ENCODE measurements at places on chromosomes 16 and 17.

GRCh38 chr17:77666462-77666861 is 292.0 kb upstream of the TNRC6C start:
- DNase-seq, result no peak

DNA sequence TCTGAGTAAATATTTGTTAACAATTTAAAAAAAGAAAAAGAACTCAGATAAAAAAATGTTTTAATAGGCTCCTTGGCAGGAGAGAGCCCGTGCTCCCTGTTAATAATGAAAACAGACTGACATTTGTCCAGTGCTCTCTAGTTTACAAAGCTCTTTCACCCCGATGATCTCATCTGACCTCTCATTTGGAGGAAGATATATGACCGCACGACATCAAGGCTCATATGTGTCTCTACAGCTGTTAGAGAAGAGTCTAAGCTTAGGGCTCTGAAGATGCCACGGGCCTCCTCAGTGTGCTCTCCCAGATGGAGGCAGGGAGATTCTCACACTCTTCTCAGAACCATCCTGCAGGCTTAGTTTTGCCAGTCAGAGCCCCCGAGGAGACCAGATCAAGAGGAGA is 280.8 kb upstream of the IRX5 start:
- DNase-seq, result no peak

GRCh38 chr17:61235827-61236197 is 163.8 kb upstream of the TBX2 start:
- no peak for DNase-seq

DNA sequence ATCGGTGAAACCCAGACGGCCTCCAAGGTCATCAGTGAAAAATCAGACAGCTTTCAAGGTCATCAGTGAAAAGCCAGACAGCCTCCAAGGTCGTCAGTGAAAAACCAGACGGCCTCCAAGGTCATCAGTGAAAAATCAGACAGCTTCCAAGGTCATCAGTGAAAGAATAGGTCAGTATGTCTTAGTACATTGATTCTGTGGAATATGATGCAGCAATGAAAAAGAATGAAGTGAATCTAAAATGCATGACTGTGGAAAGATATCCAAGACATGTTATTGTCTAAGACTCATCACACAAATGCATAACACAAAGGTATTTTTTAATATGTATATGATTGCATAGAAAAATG is 72.5 kb downstream of the CMIP start:
- no peak for DNase-seq

GRCh38 chr16:3485097-3485745 is 10.1 kb downstream of the C16orf90 start:
- DNase-seq, result no peak

- no peak for DNase-seq
Measured at GRCh38 chr16:26736084-26736483, 330.6 kb upstream of the C16orf82 start.

- no peak for DNase-seq
Measured at GRCh38 chr17:82000803-82001570, 21.7 kb downstream of the CENPX start.

- DNase-seq, result no peak
Measured at GRCh38 chr16:73426433-73427160, 378.7 kb upstream of the ZFHX3 start.

DNA sequence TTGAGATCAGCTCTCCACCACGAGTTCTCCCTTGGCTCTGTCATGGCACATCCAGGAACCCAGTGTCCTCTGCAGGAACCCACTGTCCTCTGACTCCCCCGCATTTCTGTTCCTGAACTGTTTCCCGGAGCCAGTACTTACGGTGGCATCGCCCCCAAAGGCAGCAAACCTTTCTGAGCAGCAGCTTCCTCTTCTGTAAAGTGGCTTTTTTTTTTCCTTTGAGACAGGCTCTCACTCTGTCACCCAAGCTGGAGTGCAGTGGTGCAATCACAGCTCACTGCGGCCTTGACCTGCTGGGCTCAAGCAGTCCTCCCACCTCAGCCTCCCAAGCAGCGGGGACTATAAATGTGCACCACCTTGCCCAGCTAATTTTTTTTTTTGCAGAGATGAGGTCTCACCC is 32.2 kb downstream of the NAGPA start:
- DNase-seq, result no peak

DNA sequence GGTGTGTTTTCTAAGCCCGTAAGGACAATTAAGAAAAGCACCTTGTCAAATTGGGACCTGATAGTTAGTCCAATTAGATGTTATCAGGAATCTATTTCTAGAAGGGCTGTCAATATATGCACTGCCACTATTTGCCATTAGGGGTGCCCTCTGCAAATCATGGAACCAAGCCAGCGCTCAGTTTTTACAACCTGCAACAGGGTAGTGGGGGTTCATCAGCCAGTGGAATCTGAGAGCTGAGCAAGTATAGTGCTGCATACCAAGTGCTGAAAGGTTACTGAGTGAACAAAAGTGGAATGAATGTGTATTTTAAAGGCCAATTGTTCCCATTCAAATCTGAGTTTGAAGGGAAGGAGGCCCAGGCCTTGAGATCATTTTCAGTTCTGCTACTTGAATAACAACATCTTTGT is 10.4 kb downstream of the PRR11 start:
- no peak for DNase-seq

DNA sequence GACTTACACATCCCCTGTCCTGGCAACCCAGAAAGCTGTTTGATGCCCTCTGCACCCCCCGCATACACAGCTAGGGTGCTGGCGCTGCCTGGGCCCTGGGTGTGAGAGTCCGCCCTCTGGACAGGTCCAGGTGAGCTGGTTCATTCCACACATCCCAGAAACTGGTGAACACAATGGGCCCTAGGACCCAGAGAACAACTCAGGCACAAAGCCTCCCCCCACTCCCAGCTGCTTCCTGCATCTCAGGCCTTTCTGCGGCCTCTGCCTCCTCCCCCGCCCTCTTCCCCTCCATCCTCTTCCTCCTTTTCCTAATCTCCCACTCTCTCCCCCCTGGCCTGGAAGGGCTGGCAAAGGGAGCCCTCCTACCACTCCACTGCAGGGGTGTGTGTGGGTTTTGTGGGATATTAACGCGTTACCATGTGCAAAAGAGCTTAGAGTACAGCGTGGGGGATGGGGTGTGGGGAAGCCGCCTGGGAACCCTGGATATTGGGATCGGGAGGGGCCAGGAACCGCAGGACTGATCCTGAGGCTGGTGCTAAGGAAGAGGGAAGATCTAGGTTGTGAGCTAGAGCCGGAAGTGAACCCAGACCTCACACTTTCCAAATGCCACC is 1.6 kb upstream of the PPP1R9B start:
- DNase-seq, result no peak

- no peak for DNase-seq
Measured at GRCh38 chr16:66324815-66325515, 41.5 kb upstream of the CDH5 start.

GRCh38 chr16:49503256-49504022 is 129.8 kb downstream of the C16orf78 start:
- DNase-seq, result no peak

DNA sequence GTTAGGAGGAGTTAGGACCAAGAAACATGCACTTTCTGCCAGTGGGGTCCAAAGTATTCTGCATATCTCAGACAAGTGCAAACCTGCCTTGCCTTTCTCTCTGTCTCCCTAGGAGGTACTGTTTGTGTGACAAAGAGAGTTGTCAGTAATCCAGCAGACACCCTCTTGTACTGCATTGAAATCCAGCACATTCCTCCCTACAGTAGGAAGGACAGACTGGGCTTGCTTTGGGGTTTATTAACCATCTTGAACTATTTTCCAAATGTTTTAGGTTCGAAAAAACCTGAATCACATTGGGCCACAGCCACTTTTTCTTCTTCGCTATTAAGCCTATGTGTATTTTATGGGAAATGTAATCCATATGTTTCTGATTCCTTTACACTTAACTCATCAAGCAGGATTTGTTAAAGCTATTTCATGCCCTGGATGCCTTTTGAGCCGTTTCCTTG is 204.2 kb upstream of the KCNJ16 start:
- DNase-seq, result peak; percentile 49

DNA sequence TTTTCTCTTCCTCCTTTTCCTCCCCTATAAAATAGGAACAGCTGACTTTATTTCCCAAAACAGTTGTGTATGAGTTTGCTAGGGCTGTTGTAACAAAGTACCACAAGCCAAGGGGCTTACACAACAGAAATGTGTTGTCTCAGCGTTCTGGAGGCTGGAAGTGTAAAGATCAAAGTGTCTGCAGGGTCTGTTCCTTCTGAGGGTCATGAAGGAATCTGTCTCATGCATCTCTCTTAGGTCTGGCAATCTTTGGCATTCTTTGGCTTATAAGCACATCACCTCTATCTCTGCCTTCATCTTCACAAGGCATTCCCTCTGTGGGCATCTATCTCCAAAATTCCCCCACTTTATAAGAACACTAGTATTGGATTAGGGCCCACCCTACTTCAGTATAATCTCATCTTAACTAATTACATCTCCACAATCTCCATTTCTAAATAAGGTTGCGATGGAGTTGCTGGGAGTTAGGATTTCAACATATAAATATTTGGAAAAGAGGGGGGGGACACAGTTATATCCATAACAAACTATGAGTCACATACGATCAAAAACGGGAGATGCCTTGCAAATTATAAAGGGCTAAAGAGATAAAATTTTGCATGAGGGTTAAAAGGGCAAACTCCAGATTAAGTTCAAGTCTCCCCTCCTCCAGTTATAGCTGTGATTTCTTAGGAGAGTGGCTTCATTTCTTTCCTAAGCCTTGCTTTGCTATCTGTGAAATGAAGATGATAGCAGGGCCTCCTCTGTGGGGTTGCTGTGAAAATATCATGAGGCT is 109.7 kb downstream of the VAT1L start:
- DNase-seq, result no peak

DNA sequence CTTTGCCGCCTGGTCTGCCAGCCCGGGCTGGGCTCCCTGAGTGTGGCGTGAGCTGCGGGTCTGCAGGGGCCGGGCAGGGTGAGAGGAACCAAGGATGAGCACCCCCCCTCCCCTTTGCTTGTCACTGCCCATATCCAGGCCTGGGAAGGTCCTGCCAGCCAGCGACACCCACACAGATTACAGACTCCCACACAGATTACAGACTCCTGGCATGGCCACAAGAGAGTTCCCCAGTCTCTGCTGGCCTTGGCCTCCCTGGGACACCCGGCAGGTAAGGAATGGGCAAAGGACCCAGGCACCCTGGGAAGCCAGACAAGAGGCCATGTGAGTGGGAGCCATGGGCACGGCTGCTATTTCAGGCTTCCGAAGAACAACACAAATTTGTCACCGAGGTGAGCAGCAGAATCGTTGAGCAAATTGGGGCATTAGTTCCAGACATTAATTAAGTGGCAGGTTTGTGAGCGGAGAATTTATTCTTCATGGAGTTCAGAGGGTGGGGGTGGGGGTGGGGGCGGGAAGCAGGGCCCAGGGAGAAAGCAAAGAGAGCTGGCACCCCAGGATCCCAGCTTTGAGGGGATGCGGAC is 41.4 kb downstream of the SRCIN1 start:
- no peak for DNase-seq

GRCh38 chr17:81112450-81112849 is 52.9 kb upstream of the PVALEF start:
- no peak for DNase-seq

DNA sequence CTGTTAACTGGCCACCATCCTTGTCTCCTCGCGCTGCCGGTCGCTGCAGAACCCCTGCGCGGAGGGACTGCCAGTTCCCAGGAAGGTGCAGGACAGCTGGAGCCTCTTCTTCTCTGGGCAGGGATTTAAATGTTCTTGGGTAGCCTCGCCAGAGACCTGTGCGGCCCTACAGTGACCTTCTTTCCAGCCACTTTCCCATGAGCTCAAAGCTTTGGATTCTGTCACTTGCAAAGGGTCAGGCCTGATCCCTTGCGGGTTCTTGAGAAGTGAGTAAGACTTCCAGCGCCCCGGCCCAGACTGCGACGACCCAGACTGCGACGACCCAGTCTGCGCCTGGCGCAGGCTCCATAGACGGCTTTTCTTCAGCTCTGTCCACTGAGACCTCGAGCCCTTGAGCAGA is 1.4 kb upstream of the SLFN5 start:
- no peak for DNase-seq

- no peak for DNase-seq
Measured at GRCh38 chr17:32980230-32980629, 11.4 kb upstream of the SPACA3 start.
